ENCODE measurements at places on chromosomes 13 and 19.
A peak's percentile ranks its signal among the peaks of the same experiment; 100 is the strongest.

DNA sequence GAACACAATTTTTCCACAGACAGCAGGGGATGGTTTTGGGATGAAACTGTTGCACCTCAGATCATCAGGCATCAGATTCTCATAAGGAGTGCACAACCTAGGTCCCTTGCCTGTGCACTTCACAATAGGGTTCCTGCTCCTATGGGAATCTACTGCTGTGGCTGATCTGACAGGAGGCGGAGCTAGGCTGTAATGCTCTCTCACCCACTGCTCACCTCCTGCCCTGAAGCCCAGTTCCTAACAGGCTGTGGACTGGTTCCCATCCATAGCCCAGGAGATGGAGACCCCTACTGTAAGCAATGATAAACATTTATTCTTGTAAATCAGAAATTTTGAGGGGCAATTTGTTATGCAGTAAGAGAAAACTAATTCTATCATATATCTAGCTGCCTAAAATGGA lies 1234.7 kb downstream of the SLITRK1 start:
- DNase-seq, result no peak

DNA sequence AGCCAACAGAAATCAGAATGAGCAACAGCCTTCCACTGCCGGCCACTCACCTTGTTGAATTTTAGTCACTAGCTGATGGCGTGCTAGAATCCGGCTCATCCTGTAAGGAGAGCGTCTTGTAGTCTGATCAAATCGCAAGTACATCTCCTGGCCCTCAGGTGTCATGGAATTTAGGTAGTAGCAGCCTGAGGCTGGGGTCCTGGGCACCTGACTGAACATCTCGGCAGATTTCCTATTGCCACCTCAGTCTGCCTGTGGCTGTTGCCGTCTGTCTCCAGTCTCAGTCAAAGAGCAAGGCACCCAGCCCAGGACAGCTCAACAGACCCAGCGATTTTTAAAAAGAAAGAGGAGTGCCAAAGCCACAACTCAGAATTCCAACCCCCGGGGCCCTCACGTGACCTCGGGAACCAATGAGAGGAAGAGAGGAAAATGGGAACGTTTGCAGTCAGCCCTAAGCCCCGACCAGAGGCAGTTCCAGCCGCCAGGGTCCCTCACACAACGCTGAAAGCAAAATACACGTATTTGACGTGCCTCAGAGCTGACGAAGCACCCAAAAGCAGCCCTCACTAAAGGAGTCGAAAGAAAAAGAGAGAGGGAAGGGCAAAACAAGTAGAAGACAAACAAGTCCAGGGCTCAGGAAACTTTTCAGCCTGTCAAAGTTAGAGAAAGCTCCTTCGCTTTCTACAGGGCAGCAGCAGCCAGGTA lies at the start of gene STARD13:
Gene STARD13 (minus strand): TSS at position 336 of the 705 bp plus-strand sequence. CDS start 117 bp downstream, at position 219.
- peak; percentile 98 for DNase-seq

- DNase-seq, result no peak
Observed at GRCh38 chr13:59270327-59270726, 893.4 kb downstream of the DIAPH3 start.

GRCh38 chr19:15995536-15995935 lies 46.7 kb downstream of the OR10H4 start:
- DNase-seq, result no peak

DNA sequence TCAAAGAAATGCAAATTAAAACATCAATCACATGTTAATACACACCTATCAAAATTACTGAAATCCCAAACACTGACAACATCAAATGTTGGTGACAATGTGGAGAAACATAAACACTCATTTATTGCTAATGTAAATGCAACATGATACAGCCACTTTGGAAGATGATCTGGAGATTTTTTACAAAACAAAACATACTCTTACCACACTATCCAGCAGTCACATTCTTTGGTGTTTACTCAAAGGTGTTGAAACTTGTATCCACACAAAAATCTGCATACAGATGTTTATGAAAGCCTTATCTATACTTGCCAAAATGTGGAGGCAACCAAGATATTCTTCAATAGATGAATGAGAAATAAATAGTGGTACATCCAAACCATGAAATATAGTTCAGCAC lies 1219.5 kb upstream of the PCDH20 start:
- DNase-seq, result no peak

DNA sequence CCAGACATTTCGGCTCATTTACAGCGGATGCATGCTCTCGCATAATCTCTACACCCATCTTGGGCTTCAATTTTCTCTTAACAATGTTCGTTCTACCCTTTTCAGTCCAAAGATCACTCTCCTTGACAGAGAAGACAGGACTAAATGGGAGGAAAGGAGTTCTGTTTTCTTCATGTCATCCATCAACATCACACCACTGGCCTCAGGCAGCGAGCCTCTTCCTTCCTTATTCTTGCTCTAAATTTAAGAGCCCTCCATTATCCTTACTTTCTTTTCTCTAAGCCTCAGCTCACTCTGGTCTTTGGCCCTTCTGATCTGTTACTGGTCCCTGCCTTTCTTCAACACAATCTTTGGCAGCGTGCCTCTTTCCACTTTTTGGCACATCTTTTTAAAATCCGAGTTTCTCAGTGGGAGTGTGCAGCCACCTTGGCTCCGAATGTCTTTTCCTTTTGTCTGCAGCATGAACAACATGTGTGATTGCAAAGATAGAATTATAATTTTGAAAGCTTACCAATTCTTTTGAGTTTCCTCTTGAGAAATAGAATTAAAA lies 98.7 kb downstream of the FAM216B start:
- DNase-seq, result no peak

DNA sequence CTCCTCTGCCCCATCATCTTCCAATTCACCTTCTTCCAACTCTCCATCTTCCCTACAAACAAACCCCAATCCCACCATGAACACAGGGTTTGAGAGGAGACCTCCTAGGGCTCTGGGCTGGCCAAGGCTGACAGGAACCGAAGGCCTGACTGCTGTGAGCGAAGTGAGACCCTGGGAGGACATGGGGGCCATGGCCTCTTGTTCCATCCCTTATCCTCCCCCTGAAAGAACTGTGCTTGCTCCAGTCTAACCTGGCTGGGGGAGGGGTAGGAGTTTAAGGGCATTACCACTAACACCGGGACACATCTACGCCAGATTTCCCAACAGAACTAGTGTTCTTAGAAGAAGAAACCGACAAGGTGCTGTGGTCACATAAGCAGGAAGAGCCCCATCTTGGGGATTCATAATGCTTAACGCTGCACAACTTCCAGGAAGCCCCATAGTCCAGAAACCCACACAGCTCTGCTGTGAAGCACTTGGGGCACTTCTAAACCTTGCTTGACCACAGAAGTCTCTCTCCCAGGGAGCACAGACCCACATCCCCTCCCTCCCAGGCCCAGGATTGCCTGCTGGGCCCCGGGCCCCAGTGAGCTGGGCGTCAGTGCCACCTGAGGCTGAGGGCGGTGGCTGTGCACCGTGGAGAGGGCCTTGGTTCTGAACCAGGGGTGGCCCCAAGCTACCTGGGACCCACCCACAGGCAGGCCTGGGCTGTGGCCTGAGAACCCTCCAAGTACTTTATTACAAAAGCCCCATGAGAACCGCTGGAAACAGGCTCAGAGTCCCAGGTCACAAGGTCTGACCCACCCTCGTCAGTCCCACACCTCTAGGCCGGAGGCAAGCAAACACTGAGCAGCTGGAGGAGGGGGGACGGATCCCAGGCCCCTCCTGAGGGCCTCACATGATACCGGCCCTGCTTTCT lies 18.8 kb downstream of the ZC3H4 start:
- no peak for DNase-seq

DNA sequence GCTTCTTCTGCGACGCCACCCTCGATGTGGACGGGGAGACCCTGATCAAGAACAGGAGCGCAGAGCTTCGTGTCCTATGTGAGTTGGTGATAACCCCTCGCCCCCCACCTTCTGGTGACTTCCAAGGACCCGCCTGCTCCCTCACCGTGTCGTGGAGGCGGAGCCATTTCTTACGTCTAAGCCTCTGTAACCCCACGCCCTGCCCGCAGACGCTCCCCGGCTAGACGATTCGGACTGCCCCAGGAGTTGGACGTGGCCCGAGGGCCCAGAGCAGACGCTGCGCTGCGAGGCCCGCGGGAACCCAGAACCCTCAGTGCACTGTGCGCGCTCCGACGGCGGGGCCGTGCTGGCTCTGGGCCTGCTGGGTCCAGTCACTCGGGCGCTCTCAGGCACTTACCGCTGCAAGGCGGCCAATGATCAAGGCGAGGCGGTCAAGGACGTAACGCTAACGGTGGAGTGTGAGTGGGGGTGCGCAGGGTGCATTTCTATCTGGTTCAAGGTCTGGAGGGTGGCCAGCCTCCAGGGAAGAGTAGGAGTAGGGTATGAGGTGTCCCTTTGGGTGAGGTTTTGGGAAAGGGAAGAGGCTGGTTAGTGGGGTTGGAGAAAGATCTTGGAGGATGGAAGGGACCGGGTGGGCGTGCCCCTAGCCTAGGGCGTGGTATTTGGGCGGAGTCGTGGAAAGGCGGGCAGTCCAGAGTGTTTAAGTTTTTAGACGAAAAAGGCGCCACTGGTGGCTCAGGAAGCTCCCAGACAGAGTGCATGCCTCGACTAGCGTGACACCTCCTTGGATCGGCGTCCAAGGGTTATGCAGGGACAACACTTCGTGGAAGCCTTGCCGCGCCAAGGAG lies 3.3 kb downstream of the ICAM5 start:
- no peak for DNase-seq

- DNase-seq, result no peak
Observed at GRCh38 chr19:58326501-58326913, 287 bp upstream of the ZSCAN22 start.

DNA sequence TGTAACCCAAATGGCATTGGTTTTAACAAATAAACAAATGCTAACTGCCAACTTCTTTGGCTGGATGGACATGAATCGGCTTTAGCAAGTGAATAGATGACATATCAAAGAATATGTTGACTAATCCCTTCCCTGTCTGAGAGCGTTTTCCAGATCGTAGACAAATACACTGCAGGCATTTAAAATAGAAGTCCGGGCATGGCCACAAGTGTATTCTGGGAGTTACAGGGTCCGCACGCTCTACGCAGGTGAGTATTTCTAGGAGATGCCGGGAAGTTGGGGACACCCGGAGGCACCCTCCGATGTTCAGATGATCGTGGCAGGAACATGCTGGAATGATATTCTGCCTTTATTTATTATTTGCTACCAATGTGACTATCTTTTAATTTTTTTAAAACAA lies 53.2 kb upstream of the ZNF536 start:
- no peak for DNase-seq

DNA sequence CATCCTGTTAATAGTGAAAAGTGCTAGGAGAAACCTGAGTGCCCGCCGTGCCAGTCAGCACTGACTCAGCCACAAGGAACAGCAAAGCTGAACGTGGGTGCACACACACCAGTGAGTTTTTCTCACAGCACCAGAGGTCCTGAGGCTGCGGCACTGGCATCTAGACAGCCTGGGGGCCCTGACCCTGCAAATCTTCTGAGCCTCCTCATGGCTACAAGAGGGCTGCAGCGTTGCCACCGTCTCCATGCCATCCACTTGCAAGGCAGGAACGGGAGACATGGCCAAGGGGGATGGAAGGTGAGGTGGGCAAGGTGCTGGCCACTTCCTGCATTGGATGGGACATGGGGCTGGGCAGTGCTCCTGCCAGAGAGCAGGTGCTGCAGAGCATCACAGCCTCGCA lies 211.2 kb upstream of the SOX1 start:
- no peak for DNase-seq

- DNase-seq, result no peak
Observed at GRCh38 chr13:103199380-103200088, 133.3 kb upstream of the SLC10A2 start.

DNA sequence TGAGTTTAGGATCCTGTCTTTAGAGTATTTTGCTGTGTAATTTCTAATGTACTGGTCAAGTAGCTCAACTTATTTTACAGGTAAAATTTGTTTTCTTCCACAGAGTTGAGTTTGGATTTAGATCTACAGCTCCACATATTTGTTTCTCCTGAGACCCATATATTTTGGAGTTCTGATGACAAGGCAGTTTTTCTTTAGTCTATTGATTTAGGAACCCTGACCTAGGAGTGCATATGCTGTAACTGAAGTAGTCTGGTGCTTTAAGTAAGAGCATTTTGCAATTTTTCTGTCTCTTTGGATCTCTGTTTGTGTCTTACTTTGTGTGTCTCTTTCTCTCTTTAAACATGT lies 19.5 kb upstream of the SPRY2 start:
- DNase-seq, result no peak

DNA sequence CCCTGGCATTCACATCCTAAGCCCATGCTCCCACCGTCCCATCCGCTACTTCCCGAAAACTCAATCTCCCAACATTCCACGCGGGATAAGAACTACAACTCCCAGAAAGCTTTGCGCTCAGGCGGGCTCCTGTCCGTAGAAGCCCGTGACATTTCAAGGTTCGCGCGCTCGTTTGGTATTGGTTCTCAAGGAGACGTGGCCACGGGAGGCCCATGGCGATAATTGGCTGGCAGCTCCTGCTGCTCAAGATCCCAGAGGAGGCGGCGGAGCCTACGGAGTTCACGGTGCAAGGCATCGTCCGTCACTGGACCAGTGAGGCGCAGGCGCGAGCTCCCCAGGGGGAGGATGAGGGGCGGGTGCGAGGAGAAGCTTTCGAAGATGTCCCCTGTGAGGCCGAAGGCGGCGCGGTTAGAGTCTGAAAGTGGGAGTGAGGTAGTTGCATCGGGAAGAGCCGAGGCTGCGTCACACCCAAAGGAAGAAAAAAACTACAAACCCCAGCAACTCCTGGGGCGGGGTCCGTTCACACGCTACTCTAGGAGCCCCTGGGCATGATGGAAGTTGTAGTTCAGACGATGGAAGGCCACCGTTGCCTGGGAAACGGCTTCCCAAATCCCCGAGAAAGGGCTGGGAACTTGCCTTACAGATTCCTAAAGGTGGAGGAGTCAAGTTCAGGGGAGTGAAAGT lies 1.2 kb upstream of the MAMSTR start:
- peak; percentile 99 for DNase-seq

DNA sequence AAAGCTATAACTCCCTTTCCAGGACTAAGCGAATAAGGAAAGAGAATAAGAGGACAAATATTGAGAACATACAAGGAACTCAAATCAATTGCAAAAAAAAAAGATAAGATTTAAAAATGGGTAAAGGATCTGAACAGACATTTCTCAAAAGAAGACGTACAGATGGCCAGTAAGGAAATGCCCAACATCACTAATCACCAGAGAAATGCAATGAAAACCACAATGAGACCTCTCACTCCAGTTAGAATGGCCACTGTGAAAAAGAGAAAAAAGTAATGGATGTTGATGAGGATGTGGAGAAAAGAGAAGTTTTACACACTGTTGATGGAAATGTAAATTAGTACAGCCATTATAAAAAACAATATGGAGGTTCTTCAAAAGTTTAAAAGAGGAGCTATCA lies 63.8 kb downstream of the VWA8 start:
- no peak for DNase-seq

GRCh38 chr13:26929971-26930730 lies 169.6 kb upstream of the GPR12 start:
- peak; percentile 49 for DNase-seq

DNA sequence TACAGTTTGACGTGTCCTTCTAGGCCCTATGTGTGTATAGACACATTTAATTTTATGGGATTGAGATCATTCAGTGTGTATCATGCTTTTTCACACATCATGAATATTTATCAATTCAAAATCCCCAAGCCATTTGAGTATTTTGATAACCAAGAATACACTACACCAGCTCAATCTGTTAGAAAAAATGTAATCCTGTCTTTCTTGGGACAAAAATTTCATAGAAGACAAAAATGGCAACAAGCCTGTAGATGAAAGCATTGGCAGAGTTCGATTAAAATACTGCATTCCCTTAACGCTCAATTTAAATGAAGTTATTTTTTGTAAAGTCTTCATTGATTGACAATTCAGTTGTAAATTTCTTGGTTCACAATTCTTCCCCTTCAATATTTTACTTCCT lies 41.9 kb downstream of the WDR87 start:
- DNase-seq, result no peak

GRCh38 chr13:49645451-49645850 lies 17.1 kb downstream of the ARL11 start:
- no peak for DNase-seq

GRCh38 chr13:59684105-59684504 lies 479.6 kb downstream of the DIAPH3 start:
- no peak for DNase-seq
